Omental fat pad (tissue), 4 donors: ENCODE measurements at places on chromosomes 2 and 18. TPM values are rescaled to one million over a fixed set of nuclear protein-coding genes. Genes with fewer than 3 reads are reported as not detected.

Gene FBXO41
- 2.3 TPM for total RNA-seq

Gene GKN1
- not detected for total RNA-seq

DNA sequence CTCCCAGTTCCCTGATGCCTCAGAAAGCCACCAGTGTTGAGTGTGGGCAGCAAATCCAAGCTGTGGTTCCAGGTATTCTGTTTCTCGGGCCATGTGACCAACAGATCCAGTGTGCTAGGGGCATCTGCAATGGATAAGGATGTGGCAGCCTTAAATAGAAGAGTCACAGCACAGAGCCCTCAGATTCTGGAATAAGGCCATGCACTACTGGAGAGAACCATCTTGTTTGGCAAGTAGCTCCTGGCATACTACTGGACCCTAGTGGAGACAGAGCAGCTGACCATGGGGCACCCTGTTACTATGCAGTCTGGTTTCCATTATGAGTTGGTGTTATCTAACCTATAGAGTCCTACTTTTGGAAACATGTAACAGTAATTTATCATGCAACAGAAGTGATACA, 53.3 kb upstream of the ZBTB7C start:
- no peak for DNase-seq

Gene NCKAP5
- total RNA-seq: 0.37 TPM

Gene SLC39A10
- 12.5 TPM for total RNA-seq

- peak; percentile 25 for DNase-seq
Measured at GRCh38 chr2:180125245-180125962, 118.3 kb upstream of the CWC22 start.

DNA sequence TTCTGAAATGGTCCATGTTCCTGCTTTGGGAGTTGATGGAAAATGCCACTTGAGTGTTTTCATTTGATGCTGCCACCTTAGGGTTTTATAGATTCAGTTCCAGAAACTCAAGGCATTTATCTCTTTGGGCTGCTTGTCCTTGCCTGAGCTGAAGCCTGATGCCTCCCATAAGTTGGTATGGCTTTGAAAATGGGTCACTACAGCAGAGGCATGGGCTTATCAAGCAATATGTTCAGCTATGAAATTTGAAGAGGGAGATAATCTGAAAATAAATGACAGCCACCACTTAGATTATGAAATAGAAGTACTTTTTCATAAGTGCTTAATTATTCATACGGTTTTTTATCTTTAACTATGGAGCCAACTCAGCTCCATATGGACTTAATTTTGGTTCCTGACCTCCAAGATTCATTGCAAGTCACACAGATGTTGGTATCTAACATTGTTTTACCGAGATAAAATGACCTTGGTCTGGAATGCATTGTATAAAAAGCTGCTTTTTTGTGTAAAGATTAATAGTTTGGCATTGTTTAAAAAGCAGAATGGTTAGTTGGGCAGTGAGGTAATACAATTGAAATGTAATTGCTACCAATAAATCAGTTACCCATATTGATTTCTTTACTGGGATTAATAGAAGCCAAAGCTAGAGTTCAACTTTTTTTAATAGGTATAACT, 4.5 kb downstream of the SLC14A1 start:
- DNase-seq: no peak
